Fibroblast of lung (primary cell): ENCODE measurements at places on chromosomes 2 and 18. TPM values are rescaled to one million over a fixed set of nuclear protein-coding genes. Genes with fewer than 3 reads are reported as not detected.

C2orf66 gene
- 0.17 and 0.26 TPM in 2 replicates for total RNA-seq

CBLN2 gene
- not detected in 2 replicates for total RNA-seq

SCN9A gene
- 58.6 and 105 TPM in 2 replicates for total RNA-seq

SLC14A1 gene
- 2.3 and 31.0 TPM in 2 replicates for total RNA-seq

CYRIA gene
- 7.4 and 10.2 TPM in 2 replicates for total RNA-seq

RAB3GAP1 gene
- total RNA-seq = 73.2 and 82.6 TPM in 2 replicates

DNA sequence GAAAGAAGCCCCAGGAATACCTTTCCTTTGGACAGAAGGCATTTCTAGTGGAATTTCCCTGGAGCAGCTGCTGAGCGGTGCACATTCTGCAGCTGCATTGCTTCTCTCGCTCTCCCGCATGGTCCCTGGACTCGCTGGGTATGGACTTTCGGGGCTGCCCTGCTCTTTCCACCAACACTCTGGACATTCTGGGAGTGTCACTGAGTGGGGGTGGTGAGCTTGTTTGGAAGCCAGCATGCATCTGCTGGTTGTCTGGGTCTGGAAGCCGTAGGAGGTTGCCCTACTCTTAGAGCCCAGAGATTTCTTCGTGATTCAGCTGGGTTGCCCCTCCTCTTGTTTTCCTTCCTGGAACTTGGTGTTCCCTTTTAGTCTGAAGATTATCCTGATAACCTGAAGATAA lies 52.6 kb downstream of the TWIST2 start:
- no peaks in the 10 kb centered on the region for H3K27me3 ChIP-seq
- DNase-seq = no peak
- H3K36me3 ChIP-seq = peaks cover 1% of the 10 kb centered on the region
- H3K4me1 ChIP-seq = peaks cover 38% of the 10 kb centered on the region
- H3K27ac ChIP-seq = no peak overlapping the region

DNA sequence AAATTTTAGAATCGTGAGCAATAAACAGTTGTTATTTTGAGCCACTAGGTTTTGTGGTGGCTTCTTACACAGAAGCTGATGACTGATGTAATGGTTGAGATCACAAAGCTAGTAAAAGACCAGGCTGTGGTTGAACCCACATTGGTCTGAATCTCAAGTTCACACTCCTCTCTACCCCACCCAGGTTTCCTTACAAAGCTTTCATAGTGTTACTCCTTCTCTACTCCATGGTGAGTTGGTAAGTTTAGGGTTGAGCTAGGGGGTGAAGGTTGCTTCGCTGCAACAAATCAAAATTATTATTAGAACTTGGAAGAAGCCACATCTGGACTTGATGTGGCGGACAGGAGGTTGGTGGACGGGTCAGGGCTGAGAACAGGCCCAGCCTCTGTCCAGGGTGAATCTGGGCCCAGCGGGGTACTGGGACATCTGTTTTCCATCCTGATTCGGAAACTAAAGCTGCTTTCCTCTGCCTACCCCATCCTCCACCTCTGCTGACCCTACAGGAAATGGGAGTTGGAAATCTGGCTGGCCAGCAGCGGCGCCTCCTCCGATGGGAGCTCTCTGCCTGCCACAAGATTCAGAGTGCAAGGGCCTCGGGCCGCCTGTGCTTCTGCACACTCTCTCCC lies 86.3 kb downstream of the ZFP36L2 start:
- no peak overlapping the region for H3K4me3 ChIP-seq
- no peaks in the 10 kb centered on the region for H3K36me3 ChIP-seq
- no peak for DNase-seq
- H3K27ac ChIP-seq = peak overlapping the region; percentile 63
- no peaks in the 10 kb centered on the region for H3K27me3 ChIP-seq

DNA sequence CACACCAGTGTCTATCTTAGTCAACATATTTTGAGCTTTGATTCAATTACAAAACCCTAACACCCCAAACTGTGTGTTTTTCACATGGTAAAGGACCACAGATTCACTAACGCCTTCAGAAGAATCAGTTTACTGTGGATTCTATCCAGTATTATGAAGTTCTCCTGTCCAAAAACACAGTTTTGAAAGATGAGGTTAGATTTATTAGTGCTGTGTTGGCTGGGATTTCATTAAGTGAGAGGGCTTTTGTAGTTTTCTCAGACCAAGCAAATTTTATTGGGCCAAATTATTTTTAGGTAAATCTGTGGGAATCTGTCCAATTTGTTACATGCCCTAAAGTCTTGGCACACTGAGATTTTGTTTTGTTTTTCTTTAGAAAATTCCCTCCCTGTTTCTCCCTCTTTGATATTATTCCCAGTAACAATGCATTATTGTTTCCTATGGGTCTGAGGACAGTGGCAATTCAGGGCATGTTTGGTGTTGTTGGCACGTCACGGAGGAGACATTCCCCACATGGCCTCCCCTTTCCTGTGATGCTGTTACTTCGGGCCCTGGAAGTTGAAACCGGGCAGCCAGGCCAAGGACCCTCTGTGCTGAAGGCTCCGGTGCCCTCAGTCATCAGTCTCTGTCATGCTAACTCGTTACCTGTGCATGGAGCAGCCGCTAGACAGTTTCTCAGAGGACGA lies 87.5 kb upstream of the ALKAL2 start:
- H3K36me3 ChIP-seq = no peaks in the 10 kb centered on the region
- H3K27me3 ChIP-seq = no peaks in the 10 kb centered on the region
- no peaks in the 10 kb centered on the region for H3K4me1 ChIP-seq
- no peak overlapping the region for H3K4me3 ChIP-seq
- no peak for DNase-seq

GRCh38 chr2:95122197-95122551 lies 566 bp upstream of the MRPS5 start:
- peak overlapping the region; percentile 98 for H3K27ac ChIP-seq
- no peaks in the 10 kb centered on the region for H3K27me3 ChIP-seq
- no peaks in the 10 kb centered on the region for H3K36me3 ChIP-seq
- no peak for DNase-seq
- peak overlapping the region; percentile 99 for H3K4me3 ChIP-seq

DNA sequence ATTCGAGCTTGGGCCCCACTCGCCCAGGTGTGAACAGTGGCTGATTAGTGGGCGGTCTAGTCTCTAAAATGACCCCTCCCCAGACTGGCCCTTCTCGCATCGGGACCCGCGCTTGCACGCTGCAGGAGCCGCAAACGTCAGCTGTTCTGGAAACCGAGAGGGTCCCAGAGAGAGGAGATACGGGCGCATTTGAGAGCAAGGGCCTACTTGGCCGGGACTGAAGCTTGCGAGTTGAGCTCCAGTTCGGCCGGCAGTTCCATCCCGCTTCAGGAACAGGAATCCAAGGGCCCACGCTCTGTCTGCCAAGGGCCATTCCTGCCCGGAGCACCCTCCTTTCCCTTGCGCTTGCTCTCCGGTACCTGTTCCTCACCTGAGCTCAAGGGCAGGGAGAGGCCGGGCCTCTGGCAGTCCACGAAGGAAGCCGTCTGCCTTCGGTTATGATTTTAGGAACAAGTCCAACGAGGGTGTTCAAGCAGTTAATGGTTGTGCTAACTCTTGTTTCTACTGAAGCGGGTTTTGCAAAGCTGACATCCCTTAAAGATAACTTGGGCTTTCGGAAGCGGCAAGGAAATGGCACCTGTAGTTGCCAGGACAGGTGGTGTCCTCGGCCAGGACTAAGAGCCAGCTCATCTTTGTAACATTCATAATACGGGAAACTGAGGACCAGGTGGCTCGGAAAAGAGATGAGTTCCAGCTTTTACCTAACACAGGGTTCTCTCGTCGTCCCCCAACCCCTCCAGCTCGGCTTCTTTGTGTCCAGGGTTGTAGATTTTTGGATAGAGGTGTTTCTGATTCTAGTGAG lies 3.9 kb upstream of the DLX1 start:
- no peak overlapping the region for H3K27ac ChIP-seq
- no peak overlapping the region for H3K4me3 ChIP-seq
- peaks cover 5% of the 10 kb centered on the region for H3K4me1 ChIP-seq

GRCh38 chr2:175462246-175462645 lies 280.7 kb upstream of the ATP5MC3 start:
- no peaks in the 10 kb centered on the region for H3K27me3 ChIP-seq
- no peak overlapping the region for H3K27ac ChIP-seq
- no peaks in the 10 kb centered on the region for H3K4me1 ChIP-seq
- H3K4me3 ChIP-seq = no peak overlapping the region
- DNase-seq = no peak
- no peaks in the 10 kb centered on the region for H3K36me3 ChIP-seq

DNA sequence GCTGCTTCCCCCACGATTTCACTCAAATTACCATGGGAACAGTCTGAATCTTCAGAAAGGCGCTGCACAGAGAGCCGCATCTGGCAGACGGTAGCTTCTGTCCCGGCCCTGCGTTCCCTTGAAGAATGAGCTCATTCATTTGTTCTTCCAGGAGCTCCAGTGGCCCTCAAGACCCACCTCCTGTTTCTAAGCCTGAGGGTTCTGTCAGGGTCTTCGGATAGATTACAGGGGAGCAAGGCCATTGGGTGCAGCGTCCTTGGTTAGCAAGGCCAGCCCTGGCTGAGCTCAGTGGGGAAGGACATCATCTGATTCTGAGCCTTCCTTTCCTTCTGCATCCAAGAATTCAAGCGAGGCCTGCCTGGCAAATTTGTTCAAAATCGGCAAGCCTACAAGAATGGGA lies 111.9 kb downstream of the PDCL3 start:
- peaks cover 7% of the 10 kb centered on the region for H3K27me3 ChIP-seq
- no peaks in the 10 kb centered on the region for H3K36me3 ChIP-seq
- no peak overlapping the region for H3K4me3 ChIP-seq
- DNase-seq = no peak

DNA sequence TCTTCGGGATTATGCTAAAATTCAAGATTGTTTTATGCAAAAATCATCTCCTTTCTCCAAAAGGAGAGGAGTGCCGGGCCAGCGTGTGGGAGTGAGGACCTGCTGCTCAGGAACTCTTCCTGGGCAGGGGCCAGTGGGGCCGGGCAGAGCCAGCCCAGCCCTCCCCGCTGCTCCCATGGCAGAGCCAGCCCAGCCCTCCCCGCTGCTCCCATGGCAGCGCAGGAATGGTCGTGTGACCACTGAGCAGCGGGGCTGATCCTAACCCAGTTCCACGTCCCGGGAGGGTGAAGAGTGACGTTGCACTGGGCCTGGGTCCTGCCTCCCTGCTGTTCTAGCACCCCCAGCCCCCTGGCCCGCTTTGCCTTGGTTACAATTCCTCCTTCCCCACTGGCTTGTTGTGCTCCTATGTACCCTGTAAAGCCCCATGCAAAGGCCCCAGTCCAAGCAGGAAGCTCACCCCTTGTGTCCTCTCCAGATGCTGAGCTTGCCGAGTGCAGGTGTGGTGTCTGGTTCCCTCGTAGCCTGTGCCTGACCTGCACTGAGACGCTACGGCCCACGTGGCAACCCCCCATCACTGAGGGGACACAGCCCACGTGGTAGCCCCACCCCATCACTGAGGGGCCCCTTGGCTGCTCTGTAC lies 11.4 kb upstream of the NEU4 start:
- H3K4me3 ChIP-seq = no peak overlapping the region
- H3K27me3 ChIP-seq = no peaks in the 10 kb centered on the region
- no peak for DNase-seq
- H3K4me1 ChIP-seq = no peaks in the 10 kb centered on the region
- H3K36me3 ChIP-seq = no peaks in the 10 kb centered on the region

DNA sequence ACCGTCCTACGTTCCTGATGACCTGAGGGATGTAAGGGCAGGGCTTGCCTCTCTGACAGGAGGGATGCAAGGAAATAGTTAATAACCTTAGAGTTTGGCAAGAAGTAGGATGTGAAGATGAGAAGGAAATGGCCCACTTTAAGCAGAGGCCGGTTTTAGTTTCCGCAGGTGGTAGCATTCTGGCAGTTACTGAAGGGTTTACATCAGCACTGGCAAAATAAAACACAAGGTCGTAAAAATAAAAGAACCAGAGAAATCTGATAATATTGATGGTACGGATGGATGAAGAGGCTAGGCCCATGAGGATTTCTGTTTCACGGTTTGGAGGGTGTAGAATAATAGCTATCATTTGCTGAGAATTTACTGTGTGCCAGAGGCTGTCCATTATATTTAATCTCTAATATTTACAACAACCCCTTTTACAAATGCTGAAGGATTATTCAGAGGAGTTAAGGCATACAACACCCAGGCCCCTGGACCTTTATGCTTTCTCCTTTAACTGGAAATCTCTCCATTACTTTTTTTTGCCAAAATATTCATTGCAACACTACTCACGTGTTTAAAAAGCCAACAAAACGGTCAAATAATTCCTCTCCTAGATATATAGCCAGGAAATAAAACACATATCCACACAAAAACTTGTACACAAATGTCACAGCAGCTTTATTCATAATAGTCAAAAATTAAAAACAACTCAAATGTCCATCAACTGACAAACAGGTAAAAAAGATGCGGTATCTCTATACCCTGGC lies 28.5 kb downstream of the DAPL1 start:
- no peak overlapping the region for H3K4me3 ChIP-seq
- H3K4me1 ChIP-seq = no peaks in the 10 kb centered on the region
- no peak for DNase-seq
- no peak overlapping the region for H3K27ac ChIP-seq
- H3K36me3 ChIP-seq = no peaks in the 10 kb centered on the region

DNA sequence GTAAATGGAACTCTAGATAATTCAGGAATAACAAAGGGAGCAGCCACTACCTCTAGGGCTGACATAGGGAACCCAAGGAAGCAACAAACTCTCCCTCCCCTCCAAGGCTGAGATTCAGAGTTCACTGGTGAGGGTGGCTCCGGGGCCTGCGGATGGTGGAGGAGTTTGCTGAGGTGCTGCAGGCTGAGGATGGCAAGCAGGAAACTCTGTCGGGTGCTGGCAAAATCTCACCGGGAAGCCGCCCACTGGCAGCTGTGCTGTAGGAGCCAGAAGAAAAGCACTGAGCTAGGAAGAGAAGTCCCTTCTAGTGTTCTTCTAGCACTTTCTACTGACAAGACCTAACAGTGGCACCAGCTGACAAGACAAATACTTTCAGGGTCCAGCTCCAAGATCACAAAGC lies 12.5 kb upstream of the HAAO start:
- no peak overlapping the region for H3K27ac ChIP-seq
- H3K4me1 ChIP-seq = peaks cover 4% of the 10 kb centered on the region
- no peak overlapping the region for H3K4me3 ChIP-seq
- no peaks in the 10 kb centered on the region for H3K36me3 ChIP-seq
- H3K27me3 ChIP-seq = peaks cover 4% of the 10 kb centered on the region
- DNase-seq = no peak

DNA sequence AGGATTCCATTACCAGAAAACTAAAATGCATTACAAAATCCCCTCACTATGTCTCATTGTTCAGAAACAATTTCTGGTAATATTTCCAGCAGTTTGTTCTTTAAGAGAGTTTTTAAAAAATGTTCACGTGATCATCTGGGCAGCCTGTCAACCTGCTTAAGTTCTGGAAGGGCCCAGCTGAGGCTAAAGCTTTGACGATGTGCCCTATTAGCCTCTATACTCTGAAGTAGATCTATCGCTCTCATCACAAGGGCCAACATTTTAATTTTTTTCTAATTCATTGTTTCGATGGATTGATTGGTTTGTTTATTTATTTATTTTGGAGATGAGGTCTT lies 205.8 kb downstream of the PRKCE start:
- H3K4me3 ChIP-seq = no peak overlapping the region
- no peak overlapping the region for H3K27ac ChIP-seq
- no peak for DNase-seq
- H3K4me1 ChIP-seq = peaks cover 8% of the 10 kb centered on the region
- H3K27me3 ChIP-seq = no peaks in the 10 kb centered on the region

GRCh38 chr2:188475945-188476344 lies 184.3 kb downstream of the GULP1 start:
- no peak overlapping the region for H3K4me3 ChIP-seq
- H3K4me1 ChIP-seq = no peaks in the 10 kb centered on the region
- peak; percentile 88 for DNase-seq
- H3K27ac ChIP-seq = no peak overlapping the region
- peaks cover 2% of the 10 kb centered on the region for H3K36me3 ChIP-seq

- peaks cover 2% of the 10 kb centered on the region for H3K4me1 ChIP-seq
- no peak overlapping the region for H3K4me3 ChIP-seq
- DNase-seq = no peak
- H3K27me3 ChIP-seq = peaks cover 21% of the 10 kb centered on the region
- no peak overlapping the region for H3K27ac ChIP-seq
- H3K36me3 ChIP-seq = no peaks in the 10 kb centered on the region
Observed at GRCh38 chr18:50563376-50563775, 3.5 kb downstream of the MAPK4 start.
